K562 (cell line): ENCODE measurements at places on chromosomes 16 and 17. TPM values are rescaled to one million over a fixed set of nuclear protein-coding genes. Genes with fewer than 3 reads are reported as not detected.
A peak's percentile ranks its signal among the peaks of the same experiment; 100 is the strongest.

- no peak overlapping the region for H3K27ac ChIP-seq
- peaks cover 8% of the 10 kb centered on the region; the same call in 2 of the 3 replicates for H3K4me1 ChIP-seq
- H3K4me3 ChIP-seq, result no peak overlapping the region
- H3K27me3 ChIP-seq, result no peaks in the 10 kb centered on the region
- DNase-seq, result no peak
These were observed 36.6 kb downstream of the UBE2G1 start for GRCh38 chr17:4329838-4330237.

NOB1 gene
- total RNA-seq, result 117 and 119 TPM in 2 replicates

GRCh38 chr17:50330151-50330775 is 15.7 kb upstream of the XYLT2 start:
- no peaks in the 10 kb centered on the region for H3K4me1 ChIP-seq
- H3K4me3 ChIP-seq, result no peak overlapping the region
- no peaks in the 10 kb centered on the region for H3K36me3 ChIP-seq
- H3K27ac ChIP-seq, result no peak overlapping the region
- no peak for DNase-seq

- peak overlapping the region; percentile 93 for H3K4me3 ChIP-seq
- H3K27me3 ChIP-seq, result no peaks in the 10 kb centered on the region
- peaks cover 3% of the 10 kb centered on the region; the same call in 1 of the 3 replicates for H3K4me1 ChIP-seq
- DNase-seq, result no peak
- H3K27ac ChIP-seq, result peak overlapping the region; percentile 88
- H3K36me3 ChIP-seq, result no peaks in the 10 kb centered on the region; the same call in 2 of the 3 replicates
These were observed 857 bp downstream of the TANGO6 start for GRCh38 chr16:68844211-68844564.

DNA sequence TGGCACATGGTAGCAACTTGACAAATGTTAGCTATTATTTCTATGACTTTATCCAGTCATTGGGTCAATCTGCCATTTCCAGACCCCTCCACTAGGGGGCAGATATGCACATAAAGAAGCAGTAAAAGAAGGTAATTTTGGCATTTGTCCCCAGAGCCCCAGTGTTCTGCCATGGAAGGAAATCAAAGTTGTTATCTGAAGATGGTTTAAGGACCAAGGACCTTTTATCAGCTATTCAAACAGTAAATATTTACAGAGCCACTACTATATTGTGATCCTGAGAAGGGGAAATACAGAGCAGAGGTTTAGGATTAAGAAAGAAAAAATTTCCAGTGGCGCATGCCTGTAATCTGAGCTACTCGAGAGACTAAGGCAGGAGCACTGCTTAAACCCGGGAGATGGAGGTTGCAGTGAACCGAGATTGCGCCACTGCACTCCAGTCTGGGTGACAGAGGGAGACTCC is 20.0 kb downstream of the TRAF4 start:
- peaks cover 3% of the 10 kb centered on the region; the same call in 1 of the 2 replicates for H3K4me1 ChIP-seq
- no peak overlapping the region for H3K4me3 ChIP-seq
- H3K36me3 ChIP-seq, result peaks cover 78% of the 10 kb centered on the region
- H3K27me3 ChIP-seq, result no peaks in the 10 kb centered on the region

- H3K4me1 ChIP-seq, result no peaks in the 10 kb centered on the region; the same call in 2 of the 3 replicates
- no peak for DNase-seq
- no peak overlapping the region for H3K27ac ChIP-seq
- peaks cover 17% of the 10 kb centered on the region for H3K27me3 ChIP-seq
- no peaks in the 10 kb centered on the region for H3K36me3 ChIP-seq
These were observed 86.2 kb upstream of the ZNF469 start for GRCh38 chr16:88296437-88297177.

CACNG4 gene
- 0.07 TPM in 1 of 2 replicates, not detected in the other for total RNA-seq

NECAB2 gene
- total RNA-seq, result not detected in 2 replicates

DNA sequence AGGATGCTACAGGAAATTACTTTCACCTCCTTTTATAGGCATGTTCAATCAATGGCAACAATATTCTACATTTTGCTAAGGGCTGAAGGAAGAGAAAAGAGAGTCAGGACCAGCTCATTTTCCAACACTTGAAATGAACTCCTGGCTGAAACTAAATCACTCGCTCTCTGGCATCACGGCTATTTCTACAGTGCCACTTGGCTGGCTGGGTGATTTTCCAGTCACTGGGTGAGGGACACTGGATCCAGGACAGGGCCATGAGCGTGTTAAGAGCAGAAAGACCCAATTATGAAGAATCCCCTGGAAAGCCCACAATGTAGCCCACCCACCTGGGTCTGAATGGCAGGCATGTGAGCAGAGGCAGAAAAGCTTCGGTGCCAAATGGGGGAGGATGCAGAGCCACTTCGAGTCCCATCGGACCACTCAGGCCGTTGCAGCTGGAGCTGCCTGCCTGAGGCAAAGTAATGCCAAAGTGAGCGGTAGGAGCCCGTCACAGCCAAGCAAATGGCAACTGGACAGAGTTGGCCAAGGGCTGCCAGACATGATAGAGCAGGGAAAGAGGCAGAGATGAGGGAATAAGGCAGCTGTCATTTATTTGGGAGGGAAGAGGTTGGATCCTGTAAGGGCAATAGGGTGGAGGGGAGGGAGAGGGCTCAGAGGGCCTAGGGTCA is 246.2 kb downstream of the STX8 start:
- H3K4me1 ChIP-seq, result no peaks in the 10 kb centered on the region
- DNase-seq, result no peak

DNA sequence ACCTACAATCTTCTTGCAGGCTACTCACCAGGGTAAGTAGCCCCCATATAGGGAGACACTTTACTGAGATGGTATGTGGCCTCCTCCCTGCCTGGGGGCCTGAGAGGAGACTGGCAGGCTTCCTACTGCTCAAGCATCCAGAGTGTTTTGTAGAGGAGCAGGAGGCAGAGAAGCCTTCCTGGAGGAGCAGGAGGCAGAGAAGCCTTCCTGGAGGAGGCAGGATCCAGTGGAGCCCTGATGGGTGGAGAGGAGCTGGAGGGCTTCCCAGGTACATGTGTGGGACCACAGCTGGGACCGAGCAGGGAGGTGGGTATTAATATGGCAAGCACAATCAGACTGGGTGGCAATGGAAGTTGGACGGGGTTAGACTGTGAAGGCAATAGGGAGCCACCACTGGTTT is 2.1 kb upstream of the ADGRG5 start:
- no peaks in the 10 kb centered on the region for H3K27me3 ChIP-seq
- H3K4me3 ChIP-seq, result no peak overlapping the region
- H3K27ac ChIP-seq, result no peak overlapping the region
- DNase-seq, result no peak
- H3K36me3 ChIP-seq, result no peaks in the 10 kb centered on the region
- peaks cover 20% of the 10 kb centered on the region for H3K4me1 ChIP-seq

GRCh38 chr16:29025735-29026134 is 40.9 kb downstream of the LAT start:
- H3K27me3 ChIP-seq, result no peaks in the 10 kb centered on the region
- H3K4me1 ChIP-seq, result peaks cover 24% of the 10 kb centered on the region
- DNase-seq, result no peak
- H3K27ac ChIP-seq, result no peak overlapping the region

DNA sequence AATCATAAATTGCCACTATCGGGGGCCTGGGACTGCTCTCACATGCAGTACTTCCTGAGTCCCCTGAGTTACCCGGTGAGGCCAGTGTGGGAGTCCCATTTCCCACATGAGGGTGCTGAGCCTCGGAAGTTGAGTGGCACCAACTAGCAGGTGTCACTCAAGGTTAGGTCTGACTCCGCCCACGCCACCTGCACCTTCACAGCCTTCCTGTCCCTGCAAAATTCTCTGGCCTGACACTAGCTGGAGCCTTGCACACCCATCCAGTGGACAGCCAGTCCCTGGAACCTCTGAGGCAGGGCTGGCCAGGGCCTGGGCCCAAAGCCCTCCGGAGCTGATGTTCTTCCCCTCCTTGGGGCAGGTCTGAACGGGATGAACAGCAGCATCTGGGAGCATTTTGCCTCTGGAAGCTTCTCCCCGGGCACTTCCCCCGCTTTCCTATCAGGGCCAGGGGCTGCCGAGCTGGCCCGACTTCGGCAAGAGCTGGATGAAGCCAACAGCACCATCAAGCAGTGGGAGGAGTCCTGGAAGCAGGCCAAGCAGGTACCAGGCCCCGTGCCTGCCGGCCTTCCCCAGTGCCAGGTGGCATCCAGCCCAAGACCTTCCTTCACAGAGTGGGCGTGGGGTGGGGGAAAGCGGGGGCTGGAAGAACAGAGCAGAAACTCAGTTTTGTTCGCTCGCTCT is 21.9 kb downstream of the UNC13D start:
- no peak for DNase-seq
- H3K4me3 ChIP-seq, result no peak overlapping the region
- H3K4me1 ChIP-seq, result peaks cover 33% of the 10 kb centered on the region; the same call in 1 of the 2 replicates
- no peak overlapping the region for H3K27ac ChIP-seq
- H3K27me3 ChIP-seq, result no peaks in the 10 kb centered on the region

GRCh38 chr17:46194393-46195216 is 1.4 kb upstream of the KANSL1 start:
- peak overlapping the region; percentile 90 for H3K27ac ChIP-seq
- peaks cover 24% of the 10 kb centered on the region for H3K4me1 ChIP-seq
- peak overlapping the region; percentile 85 for H3K4me3 ChIP-seq

UNC13D gene
- 222 and 244 TPM in 2 replicates for total RNA-seq

- DNase-seq, result peak; percentile 42
- no peaks in the 10 kb centered on the region for H3K27me3 ChIP-seq
- H3K27ac ChIP-seq, result peak overlapping the region; percentile 64
- H3K4me3 ChIP-seq, result no peak overlapping the region
These were observed 36.0 kb downstream of the TMEM235 start for GRCh38 chr17:78267253-78268073.

DNA sequence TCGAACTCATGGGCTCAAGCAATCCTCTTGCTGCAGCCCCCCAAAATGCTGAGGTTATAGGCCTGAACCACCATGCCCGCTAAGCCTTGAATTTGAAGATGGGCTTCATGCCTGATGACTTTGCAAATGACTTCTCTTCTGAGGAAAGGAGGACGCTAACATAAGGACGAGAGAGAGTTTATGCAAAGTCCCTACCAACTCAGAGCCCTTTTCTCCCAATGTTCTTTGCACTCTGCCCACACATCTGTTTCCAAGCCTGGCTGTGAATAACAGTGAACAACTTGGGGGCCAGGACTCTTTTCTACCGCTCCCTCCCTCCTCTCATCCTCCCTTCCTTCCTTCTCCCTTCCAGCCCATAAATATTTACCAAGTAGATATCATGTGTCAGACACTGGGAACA is 8.5 kb upstream of the NPIPB2 start:
- H3K27me3 ChIP-seq, result peaks cover 8% of the 10 kb centered on the region
- H3K4me3 ChIP-seq, result no peak overlapping the region
- no peaks in the 10 kb centered on the region for H3K36me3 ChIP-seq
- H3K4me1 ChIP-seq, result no peaks in the 10 kb centered on the region; the same call in 1 of the 3 replicates

DNA sequence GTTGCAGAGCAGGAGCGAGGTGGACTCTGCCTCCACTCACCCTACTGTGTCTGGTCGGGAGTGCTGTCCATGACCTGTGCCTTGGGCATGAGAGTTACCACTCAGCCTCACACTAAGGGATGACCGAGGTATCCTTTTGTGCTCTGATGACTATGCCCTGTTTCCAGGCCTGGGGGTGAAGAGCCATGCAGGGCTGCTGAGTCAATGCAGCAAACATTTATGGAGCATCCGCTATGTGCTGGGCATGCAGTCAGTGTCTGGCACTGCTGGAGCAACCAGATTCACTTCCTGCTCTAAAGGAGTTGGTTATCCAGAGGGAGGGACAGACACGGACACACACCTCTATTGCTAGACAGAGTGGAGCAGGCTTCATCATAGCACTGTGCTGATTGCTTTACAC is 7.6 kb upstream of the HNF1B start:
- no peaks in the 10 kb centered on the region for H3K4me1 ChIP-seq
- no peaks in the 10 kb centered on the region for H3K36me3 ChIP-seq
- DNase-seq, result no peak
- peaks cover 30% of the 10 kb centered on the region; the same call in 2 of the 3 replicates for H3K27me3 ChIP-seq

GRCh38 chr16:56629531-56629930 is 2.9 kb upstream of the MT1M start:
- no peak overlapping the region for H3K4me3 ChIP-seq
- H3K4me1 ChIP-seq, result peaks cover 14% of the 10 kb centered on the region
- peaks cover 70% of the 10 kb centered on the region for H3K27me3 ChIP-seq
- no peaks in the 10 kb centered on the region for H3K36me3 ChIP-seq
- no peak overlapping the region for H3K27ac ChIP-seq
- DNase-seq, result no peak

- H3K27me3 ChIP-seq, result no peaks in the 10 kb centered on the region
- H3K4me1 ChIP-seq, result no peaks in the 10 kb centered on the region
- H3K36me3 ChIP-seq, result no peaks in the 10 kb centered on the region
- no peak overlapping the region for H3K27ac ChIP-seq
- no peak for DNase-seq
These were observed 224.4 kb upstream of the CACNG5 start for GRCh38 chr17:66610361-66611133.

DNA sequence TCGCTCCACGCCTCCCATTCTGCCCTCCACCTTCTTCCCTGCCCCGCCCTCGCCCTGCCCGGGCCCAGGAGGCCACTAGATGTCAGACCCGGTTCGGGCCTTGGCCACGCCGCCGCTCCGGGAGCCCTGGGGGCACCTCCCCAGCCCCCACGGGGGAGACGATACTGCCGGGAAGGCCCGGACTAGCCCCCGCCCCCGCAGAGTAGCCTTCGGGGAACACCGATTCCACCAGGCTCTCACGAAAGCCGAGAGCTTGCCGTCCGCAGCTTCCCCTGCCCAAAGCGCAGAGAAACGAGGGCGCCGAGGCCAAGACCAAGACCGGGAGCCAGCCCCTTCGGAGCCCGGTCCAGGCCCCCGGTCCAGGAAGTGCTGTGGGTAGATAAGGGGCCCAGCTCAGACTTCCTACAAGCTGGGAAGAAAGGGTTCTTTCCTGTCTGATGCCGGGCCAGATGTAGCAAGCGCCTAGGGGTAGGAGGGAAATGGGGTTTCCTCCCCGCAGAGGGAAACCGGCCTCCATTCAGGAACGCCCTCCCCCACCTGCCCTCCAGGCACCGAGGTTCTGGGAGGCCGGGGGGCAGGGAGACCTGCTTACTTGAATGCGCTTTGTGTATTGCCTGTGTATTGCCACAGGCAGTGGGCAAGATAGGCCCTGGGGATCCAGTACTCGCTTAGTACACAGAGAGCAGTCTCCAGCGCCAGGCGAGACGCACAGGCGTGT is 806 bp upstream of the CYB561 start:
- no peaks in the 10 kb centered on the region for H3K36me3 ChIP-seq
- peak overlapping the region; percentile 94 for H3K27ac ChIP-seq
- peaks cover 52% of the 10 kb centered on the region for H3K4me1 ChIP-seq
- peak; percentile 80 for DNase-seq
- no peaks in the 10 kb centered on the region for H3K27me3 ChIP-seq

DNA sequence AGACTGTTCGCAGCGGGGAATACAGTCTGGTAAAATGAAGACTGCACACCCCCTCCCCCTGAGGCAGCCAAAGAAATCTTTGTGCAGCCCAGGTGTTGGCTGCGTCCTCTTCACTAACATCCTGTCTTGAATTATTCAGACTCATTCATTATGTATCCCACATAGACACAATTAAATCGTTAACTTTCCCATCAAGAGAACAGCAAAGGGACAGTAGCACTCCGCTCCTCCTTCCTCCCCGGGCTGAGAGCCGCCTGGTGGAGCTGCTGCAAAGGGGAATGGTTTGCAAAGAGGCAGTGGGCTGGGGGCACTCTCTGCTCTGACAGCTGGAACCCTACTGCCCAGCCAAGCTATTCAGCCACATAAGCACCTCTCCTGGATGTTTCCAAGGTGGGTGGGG is 290.0 kb upstream of the SOX9 start:
- no peaks in the 10 kb centered on the region for H3K27me3 ChIP-seq
- no peaks in the 10 kb centered on the region for H3K36me3 ChIP-seq
- no peaks in the 10 kb centered on the region for H3K4me1 ChIP-seq
- H3K4me3 ChIP-seq, result no peak overlapping the region
- no peak for DNase-seq
- H3K27ac ChIP-seq, result no peak overlapping the region
